ENCODE measurements at places on chromosomes 5 and 9. TPM values are rescaled to one million over a fixed set of nuclear protein-coding genes. Genes with fewer than 3 reads are reported as not detected.

- DNase-seq, result no peak
These were observed 14.8 kb downstream of the CAMK2A start for GRCh38 chr5:150274811-150275210.

SMIM33 gene
- not detected for total RNA-seq

DNA sequence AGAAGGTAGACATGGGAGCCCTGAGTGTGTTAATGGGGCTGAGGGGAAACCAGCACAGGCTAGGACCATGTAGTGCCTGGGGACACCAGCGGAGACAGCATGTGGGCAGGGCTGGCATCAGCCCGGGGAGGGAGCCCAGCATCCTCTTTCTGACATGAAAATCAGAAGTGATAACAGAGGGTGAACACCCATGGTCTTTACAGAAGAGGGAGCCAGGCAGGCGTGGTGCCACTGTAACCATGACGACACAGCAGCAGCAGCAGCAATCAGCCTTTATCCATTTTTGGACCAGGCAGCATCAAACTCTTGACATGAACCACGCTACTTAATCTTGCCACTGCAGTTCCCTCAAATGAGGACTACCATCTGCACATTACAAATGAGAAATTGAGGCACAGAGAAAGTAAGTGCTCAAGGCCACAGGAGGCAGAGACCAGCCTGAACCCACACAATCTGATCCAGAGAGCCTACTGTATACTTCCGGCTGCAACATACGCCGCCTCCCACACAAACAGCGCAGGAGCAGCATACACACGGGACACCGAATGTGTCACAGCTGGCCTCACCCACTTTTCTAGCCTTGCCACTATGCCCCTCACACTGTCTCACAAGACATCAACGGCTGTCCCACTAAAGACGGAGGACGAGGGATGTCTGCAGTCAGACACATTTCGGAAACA, 23.8 kb downstream of the CAMSAP1 start:
- DNase-seq, result no peak

DNA sequence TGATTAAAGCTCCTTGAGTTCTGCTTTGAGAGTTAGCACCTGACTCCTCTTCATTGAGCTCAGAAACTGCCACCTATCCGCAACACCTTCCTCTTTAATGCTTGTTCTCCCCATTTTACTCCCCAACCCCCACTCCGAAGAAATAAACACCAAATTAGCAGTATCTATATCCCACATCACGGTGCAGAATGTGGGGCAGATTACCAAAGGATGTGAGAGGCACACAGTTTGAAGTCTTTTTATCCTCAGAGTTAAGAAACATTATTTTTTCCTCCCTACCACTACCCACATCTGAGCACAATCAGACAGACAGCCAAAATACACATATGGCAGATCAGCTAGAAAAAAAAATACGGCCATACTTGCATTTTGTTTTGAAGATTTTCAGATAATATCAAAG, 26.1 kb upstream of the IL7R start:
- DNase-seq, result no peak

DNA sequence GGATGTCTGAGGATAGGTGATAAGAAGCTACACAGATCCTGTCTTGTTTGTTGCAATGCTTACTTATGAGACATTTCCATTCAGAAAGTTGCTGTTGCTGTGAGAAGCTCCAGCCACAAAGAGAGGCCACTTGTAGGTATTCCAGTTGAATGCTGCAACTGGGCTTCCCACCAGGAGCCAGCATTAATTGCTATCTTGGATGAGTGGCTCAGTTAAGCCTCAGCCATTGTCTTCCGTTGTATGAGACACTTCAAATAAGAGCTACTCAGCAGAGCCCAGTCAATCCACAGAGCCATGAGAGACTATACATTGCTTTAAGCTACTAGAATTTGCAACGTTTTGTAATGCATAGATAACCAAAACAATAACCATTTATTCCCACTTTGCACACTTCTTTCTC, 104.3 kb upstream of the ARRDC3 start:
- DNase-seq, result no peak

GPR21 gene
- not detected for total RNA-seq
